NCI-H2081 treated with DMSO at 0.1 percent for 48 hours (cell line): ENCODE measurements at places on chromosomes 2 and 18.

DNA sequence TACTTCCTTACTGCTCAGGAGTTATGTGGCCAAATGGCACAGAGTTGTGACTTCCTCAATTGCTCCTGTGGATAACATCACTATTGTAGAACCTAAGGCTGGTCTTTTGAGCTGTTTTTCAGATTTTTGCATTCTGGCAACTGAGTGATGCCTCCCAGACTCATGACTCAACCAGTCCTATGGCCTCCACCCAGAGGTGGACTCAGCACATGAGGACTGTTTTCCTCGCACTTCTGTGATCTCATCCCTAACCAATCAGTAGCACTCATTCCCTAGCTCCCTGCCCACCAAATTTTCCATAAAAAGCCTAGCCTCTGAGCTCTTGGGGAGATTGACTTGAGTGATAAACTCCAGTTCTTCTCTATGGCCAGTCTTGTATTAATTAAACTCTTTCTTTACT is 407.9 kb upstream of the TNP1 start:
- no peak for DNase-seq

- no peak for DNase-seq
Measured at GRCh38 chr2:119352357-119352756, 14.3 kb downstream of the C2orf76 start.

DNA sequence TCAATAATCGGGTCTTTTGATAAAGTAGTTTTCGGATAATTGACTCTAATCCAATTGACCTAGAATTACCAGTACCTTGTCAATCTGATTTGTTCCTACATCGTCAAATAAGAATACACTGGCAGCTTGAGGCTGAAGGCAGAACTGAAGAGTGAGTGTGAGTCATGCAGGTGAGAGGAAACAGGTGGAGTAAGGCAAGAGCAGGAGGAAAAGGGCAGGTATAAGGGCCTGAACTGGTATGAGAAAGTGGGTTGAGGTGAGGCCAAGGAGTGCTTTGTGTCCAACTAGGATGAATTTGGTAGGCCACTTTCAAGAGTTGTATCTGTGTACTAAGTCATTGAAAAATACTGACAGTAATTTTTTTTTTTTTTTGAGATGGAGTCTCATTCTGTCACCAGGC is 186.0 kb downstream of the ZNF385B start:
- DNase-seq, result no peak

- no peak for DNase-seq
Measured at GRCh38 chr2:149926149-149926548, 338.6 kb upstream of the MMADHC start.

GRCh38 chr2:152694161-152694661 is 23.1 kb downstream of the PRPF40A start:
- no peak for DNase-seq

GRCh38 chr2:43161650-43162510 is 64.5 kb downstream of the ZFP36L2 start:
- no peak for DNase-seq

GRCh38 chr18:39453356-39453755 is 1887.8 kb upstream of the CELF4 start:
- DNase-seq, result no peak
